ENCODE measurements at places on chromosomes 6 and 20.
A peak's percentile ranks its signal among the peaks of the same experiment; 100 is the strongest.

- no peak for DNase-seq
Observed at GRCh38 chr20:52785679-52786078, 186.5 kb upstream of the TSHZ2 start.

DNA sequence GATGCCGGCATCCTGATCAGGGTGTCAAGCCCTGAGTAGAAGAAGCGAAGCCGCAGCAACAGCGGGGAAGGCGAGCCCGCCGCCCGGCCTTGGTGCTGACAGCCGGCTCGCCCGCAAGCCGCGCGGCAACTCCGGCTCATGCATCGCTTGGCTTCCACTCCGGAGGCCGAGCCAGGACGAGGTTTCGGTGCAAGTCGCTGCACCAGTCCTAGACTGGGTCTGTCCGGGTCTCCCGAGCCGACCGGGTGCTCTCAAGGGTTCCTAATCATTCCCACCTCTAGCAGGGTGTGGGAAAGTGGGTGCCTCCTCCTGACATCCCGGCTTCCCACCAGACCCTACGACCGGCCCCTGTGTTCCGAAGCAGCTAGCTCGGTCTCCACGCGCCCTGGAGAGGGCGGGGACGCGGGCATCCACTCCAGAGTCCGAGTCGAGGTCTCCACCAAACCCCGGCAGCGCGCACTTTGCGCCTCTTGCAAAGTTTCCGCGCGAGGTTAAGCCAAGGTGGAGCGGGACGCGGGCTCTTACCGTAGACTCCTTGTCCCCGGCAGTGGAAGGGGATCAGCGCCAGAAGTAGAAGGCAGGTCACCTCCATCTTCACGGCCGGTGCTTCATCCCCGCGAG, 1.4 kb downstream of the MDGA1 start:
- peak; percentile 54 for DNase-seq

DNA sequence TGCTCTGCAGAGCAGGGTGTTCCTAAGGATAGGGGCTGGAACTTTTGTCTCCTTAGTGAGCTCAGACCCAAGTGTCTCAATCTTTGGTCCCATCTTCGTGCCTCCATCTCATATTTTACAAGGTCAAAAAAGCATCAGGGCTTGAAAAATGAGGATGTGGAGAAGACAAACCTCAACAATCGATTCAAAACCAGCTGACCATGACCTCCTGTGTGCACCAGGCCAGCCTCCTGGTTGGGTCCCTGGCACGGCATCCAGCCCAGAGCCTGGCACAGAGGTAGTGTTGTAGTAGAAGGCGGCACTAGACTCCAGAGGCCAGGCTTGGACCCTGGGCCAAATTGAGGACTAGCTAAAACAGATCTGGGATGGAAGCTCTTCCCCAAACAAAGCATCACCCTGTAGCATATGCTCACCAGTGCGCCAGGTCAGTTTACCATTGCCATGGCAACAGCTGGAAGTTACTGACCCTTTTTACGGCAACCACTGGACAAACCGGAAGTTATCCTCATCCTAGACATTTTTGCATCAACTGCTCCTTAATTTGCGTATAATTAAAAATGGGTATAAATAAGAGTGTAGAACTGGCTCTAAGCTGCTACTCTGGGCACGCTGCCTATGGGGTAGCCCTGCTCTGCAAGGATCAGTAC, 69.3 kb upstream of the BLCAP start:
- DNase-seq, result no peak

- no peak for DNase-seq
Observed at GRCh38 chr20:46399401-46399800, 7.0 kb downstream of the ELMO2 start.

GRCh38 chr6:113287396-113287795, 569.7 kb upstream of the MARCKS start:
- DNase-seq, result no peak

DNA sequence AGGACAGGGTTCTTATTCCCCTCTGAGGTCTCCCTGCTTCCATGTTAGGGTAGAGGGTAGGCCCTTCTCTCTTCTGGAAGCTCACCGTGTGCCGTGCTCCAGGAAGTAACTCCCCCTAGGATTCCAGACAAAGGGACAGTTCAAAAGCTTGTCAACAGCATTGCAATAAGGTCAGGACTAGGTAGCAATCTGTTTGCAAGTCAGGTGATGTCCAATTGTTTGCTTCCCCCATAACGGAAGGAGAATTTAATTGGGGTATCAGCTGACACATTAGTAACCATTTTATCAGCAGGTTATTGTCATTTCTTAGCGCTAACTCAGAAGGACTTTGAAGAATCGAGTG, 41.9 kb downstream of the SYNJ2 start:
- DNase-seq, result no peak

GRCh38 chr20:45503403-45503802, 12.0 kb downstream of the SPINT3 start:
- no peak for DNase-seq

DNA sequence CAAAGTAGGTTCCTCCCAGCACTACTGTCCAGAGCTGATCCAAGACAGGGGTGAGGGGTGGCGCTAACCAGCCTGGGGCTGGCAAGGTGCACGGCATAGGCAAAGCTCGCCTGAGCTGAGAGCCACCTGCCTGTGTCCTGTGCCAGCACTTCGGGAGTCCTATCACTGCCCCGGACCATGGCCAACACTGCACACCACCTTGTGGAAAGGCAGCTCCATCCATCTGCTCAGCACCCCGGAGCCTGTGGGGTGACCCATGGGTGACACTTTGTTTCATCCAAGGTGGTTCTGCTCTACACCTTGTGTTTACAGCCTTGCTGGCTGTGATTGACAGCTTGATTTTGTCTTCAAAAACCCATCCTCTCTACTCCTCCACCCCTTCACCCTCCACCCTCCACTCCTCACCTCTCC, 32.9 kb upstream of the GATA5 start:
- no peak for DNase-seq

DNA sequence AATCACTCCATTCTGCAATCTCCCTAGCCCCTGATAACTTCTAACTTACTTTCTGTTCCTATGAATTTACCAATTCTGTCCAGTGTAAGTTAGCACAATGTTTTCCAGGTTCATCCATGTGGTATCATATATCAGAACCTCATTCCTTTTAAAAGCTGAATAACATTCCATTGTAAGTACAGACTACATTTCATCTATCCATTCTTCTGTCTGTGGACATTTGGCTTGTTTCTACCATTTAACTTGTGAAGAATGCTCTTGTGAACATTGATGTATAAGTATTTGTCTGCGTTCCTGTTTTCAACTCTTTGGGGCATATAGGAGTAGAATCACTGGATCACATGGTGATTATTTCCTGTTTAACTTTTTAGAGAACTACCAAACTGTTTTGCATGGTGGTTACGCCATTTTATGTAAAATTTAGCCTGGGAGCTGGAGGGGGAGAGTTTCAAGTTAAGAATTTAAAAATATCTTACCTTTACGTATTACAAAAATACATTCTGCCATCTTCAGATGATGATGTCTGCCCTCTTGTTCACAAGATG, 156.5 kb downstream of the BTBD3 start:
- no peak for DNase-seq

DNA sequence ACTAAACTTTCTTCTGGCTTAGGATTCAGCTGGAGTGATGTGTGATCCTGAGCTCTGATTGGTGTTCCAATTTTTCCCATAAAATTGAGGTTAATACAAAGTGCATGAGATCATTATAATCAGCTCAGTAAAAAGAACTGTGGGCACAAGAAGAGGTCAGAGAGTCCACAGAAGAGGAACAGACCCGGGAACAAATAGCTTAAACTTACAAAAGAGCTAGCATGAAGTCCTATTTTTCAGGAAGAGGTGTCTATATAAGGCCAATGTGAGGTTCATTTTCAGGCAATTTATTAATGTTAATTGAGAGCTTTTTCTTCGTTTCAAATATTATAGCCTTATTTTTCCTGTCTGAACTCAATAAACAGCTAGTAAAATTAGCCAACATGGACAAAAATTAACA, 26.9 kb upstream of the STX11 start:
- no peak for DNase-seq

DNA sequence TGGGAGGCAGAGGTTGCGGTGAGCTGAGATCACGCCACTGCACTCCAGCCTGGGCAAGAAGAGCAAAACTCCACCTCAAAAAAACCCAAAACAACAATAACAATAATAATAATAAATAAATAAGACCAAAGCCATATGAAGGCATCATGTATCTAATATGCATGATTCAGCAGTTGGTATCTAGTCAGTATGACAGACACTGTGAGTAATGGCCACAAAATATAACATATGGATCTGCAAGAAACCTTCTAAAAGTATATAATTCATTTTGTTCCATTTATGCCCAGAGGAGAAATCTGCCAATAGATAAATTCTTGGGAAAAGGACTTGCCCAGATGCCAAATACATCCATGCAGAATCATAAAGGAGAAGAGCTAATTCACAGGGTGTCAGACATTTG, 252.3 kb downstream of the BTBD9 start:
- no peak for DNase-seq

- DNase-seq, result no peak
Observed at GRCh38 chr6:36248980-36249379, 20.9 kb upstream of the PNPLA1 start.

DNA sequence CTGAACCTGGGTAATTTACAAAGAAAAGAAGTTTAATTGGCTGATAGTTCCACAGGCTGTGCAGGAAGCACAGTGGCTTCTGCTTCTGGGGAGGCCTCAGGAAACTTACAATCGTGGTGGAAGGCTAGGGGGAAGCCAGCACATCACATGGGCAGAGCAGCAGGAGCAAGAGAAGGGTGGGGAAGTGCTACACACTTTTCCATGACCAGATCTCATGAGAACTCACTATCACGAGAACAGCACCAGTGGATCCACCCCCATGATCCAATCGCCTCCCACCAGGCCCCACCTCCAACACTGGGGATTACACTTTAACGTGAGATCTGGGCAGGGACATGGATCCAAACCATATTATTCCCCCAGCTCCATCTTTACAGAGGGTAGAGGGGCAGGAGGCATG, 166.4 kb downstream of the NFATC2 start:
- DNase-seq, result no peak

GRCh38 chr6:63516186-63516944, 55.9 kb upstream of the LOC128125822 start:
- DNase-seq, result no peak

- no peak for DNase-seq
Observed at GRCh38 chr20:33097001-33097400, 17.6 kb downstream of the BPIFB4 start.

GRCh38 chr20:51237278-51237677, 214.4 kb upstream of the KCNG1 start:
- DNase-seq, result no peak

DNA sequence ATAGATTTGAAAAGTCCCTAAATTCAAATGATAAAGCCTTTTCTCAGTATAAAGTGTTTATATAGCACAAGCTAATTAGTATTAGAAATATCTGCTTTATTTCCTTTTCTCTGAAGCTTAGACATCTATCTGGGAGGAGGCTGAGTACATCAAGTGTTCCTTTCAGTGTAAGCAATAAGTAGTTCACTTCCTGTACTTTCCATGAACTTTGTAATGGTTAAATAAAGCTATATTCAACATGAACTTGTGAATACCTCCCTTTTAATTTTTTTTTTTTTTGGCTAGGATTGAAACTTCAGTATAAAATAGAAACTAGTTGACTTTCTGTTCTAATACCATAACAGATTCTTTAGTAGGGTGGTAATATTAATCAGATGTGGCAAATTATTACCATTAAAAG, 190.9 kb downstream of the CENPW start:
- DNase-seq, result no peak

DNA sequence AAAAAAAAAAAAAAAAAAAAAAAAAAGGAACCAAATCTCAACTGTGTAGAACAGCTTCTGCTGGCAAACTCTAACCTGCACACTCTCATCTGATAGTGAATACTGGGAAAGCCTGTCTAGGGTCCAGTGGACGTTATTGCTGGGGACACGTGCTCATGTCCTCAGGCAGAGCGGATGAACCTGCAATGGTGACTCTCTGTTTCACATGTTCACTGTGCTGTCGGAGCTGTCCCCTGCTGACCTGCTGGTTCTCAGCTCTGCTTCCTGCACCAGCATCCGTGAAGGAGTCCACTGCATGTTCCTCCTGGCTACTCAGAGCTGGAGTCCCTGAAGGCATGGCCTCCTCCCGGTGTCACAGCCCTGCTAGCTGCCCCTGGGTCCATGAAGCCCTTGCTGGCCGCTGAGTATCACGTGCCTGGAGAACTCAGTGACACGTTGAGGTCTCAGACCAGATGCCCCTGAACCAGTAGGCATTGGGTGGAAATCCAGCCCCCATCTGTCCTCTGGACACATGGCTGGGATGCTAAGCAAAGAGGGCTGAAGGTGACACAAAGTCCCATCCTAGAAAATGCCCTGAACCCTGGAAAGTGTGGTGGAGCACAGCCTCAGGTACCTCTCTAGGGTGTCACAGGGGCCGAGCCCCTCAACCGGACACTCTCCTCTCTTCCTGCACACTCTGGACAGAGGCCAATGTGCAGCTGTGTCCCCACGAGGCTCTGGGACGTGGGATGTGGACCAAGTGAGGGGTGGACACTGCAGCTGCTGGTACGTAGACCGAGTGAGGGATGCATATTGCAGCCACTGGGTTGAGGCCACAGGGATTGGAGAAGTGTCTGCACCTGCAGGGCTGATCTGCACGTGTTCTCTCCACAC, 54.9 kb upstream of the FRMD1 start:
- no peak for DNase-seq

DNA sequence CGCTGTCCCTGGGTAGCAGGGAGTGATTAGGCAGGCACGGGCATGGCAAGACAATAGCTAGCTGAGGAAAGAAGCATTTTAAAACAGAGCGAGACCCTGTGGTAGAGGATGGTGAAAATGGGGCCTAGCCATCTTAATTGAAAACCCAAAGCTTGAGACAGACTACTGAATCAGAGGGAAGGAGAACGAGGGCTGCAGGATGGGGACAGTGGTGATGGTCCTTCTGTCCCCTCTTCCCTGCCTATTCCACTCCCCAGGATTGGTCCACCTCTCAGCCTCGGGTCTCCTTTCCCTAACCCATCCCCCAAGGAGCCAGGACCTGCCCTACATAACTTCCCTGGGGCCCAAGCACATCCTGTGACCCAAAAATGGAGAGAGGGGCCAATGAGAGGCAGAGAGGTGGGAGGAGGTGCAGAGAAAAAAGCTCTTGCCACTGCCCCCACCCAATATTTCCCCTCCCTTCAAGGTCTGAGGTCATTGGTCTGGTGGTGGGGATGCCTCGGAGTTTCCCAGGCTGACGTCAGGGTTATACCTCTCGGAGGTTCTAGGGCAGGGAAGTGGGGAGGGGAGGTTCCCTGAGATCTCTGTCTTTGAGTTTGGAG, 884 bp upstream of the CUTA start:
- peak; percentile 48 for DNase-seq

- DNase-seq, result no peak
Observed at GRCh38 chr20:51910321-51911050, 108.2 kb upstream of the SALL4 start.

- DNase-seq, result no peak
Observed at GRCh38 chr6:168293636-168294530, 25.7 kb downstream of the DACT2 start.
